ENCODE measurements at places on chromosomes 2 and 18.

- no peak for DNase-seq
These were observed 112.0 kb upstream of the NOSTRIN start for GRCh38 chr2:168690381-168690885.

- peak; percentile 12 for DNase-seq
These were observed 8.0 kb downstream of the PDCD1 start for GRCh38 chr2:241850544-241851324.

DNA sequence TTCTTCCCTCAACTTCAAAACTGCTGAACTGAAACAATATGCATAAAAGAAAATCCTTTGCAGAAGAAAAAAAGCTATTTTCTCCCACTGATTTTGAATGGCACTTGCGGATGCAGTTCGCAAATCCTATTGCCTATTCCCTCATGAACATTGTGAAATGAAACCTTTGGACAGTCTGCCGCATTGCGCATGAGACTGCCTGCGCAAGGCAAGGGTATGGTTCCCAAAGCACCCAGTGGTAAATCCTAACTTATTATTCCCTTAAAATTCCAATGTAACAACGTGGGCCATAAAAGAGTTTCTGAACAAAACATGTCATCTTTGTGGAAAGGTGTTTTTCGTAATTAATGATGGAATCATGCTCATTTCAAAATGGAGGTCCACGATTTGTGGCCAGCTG is 8.4 kb downstream of the HOXD8 start:
- no peak for DNase-seq

GRCh38 chr2:52874466-52875106 is 893.0 kb upstream of the CHAC2 start:
- DNase-seq, result no peak

DNA sequence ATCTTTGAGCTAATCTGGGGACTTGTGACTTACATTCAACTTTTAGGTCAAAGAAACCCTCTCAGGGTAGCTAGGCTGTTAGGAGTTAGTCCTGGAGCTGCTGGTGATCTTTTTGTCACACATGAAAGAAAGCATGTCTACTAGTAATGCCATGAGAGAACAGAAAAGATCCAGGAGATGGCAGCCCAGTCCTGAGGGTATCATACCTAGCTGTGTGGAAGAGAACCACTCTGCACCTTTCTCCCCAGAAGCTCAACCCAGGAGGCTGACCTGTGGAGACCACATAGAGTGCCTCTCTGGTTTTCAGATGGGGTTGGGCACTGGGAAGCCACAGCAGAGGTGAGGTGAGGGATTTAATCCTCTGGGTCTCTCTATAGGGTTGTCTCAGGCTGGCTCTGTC is 460.2 kb upstream of the UBE2E3 start:
- no peak for DNase-seq

DNA sequence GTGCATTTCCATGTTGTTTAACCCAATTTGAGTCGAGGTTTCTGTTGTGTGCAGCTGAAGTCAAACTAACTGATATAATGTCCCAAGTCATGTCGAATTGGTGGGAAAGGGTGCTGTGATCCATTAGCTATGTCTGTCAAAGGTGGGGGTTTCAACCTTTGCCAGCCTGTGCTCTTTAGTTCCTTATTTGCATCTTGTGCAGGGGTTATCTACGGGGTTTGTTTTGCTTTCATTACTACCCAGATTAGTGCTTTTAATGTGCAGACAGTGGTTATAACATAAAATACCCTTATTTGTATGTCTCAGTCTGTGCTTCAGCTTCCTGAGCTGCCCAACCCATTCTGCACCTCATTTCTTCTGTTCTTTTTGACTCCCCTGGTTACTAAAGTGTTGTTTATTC is 271.9 kb upstream of the CXCR4 start:
- no peak for DNase-seq

GRCh38 chr18:35481960-35482366 is 15.8 kb downstream of the INO80C start:
- DNase-seq, result no peak

DNA sequence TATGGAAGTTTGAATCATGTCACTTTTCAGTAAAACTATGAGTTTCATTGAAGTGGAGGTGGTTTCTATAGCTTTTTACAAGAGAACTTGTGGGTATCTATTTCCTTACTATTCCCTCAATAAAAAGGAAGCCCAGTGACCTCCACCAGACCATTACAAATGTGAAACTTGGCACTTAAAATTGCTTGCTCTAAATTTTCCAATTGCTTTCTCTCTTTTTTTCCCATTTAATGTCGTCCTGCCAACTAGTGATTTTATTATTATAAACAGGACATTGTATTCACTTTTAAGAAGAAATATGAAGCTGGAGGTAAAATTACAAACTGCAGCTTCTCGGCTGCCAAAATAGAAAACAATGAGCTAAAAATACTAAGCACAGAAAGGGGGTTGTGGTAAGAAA is 208.2 kb upstream of the ALPP start:
- DNase-seq, result no peak

- DNase-seq, result no peak
These were observed 6.4 kb downstream of the GALNT14 start for GRCh38 chr2:31131871-31132270.

GRCh38 chr2:77862120-77862519 is 339.9 kb upstream of the LRRTM4 start:
- DNase-seq, result no peak

DNA sequence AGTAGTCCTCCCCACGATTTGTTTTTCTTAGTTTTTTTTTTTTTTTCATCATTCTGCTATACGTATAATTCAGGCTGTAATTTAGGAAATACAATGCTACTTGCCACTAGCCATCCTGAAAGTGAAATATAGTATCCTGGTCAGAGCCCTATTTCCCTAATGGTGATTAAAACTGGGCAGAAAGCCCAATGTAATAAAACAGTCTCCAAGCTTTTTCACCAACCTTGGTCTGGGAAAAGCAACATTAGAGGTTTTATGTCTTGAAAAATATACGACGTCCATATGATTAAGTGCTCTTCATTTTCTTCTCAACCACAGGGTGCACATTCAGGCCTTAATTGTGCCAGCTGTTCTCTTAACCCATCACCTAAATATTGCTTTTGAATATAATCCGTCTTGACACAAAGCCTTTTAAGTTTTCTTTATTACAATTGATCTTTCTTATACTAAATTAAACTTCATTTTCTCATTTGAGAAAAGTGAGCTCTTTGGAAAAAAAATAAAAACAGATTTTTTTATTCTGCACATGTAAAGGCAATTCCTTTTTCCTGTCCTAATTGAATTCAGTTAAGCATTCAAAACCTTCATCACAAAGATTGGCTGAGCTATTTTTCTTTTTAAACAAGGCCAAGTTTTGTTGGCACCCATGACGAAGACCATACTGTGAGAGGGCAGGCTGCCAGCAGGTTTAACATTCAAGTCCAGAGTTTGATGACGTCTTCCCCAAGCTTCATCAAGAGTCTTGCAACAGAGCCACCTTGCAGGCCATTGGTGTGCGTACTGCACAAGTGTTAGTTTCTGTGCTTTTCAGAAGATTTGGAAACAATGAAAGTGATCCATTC is 52.7 kb downstream of the MAP2 start:
- no peak for DNase-seq

DNA sequence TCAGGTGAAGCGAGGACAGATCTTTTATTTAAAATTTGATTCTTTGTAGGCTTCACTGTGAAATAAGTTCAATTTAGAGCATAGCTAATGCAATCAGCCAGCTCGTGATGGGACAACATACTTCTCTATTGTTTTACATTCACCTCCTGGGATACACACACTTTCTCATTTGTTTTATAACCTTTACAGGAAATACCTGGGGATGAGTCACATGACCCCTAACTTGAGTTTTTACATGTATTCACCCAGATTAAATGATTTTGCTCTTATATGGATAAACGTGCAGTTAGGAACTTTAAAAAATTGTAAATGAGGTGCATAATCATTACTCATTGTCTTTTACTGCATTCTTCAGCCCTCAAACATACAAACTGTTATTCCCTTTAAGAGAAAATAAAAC is 152.1 kb downstream of the NEDD4L start:
- DNase-seq, result no peak

DNA sequence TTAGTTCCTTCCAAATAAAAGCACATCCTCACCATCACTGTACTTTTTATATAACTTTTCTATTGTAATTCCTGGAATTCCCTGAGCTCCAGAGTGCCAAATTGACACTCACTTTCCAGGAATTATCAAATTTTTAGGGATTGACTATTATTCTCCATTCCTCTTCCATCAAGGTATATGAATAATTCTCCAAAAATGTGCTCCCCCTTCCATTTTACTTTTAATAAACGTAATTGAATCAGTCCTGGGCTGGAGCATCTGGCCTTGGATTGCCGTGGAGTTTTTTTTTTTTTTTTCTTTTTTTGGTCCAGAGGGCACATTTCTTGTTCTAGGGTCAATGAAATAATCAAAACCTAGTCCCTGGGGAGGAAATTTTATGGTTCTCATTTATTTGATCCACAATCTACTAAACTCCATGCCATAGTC is 304.3 kb downstream of the CDCA7 start:
- DNase-seq, result no peak

DNA sequence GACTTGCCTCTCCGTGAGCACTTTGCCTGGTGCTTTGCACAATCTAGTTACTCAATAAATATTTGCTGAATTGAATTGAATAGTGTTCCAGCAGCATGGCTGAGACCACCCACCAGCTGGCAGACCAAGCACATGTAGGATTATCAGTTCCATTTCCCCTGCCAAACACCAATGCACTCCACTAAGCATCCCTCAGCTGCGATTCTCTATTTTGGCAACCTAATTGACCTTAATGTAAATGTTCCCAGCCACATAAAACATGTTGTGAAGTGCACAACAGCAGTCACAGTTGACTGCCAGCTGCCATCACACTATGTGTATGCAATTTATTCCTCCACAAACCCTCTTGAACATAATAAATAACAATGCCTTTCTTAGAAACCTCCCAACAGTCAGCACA is 1879.4 kb upstream of the PIK3C3 start:
- DNase-seq, result no peak

GRCh38 chr2:111975053-111975552 is 76.7 kb downstream of the MERTK start:
- DNase-seq, result no peak

DNA sequence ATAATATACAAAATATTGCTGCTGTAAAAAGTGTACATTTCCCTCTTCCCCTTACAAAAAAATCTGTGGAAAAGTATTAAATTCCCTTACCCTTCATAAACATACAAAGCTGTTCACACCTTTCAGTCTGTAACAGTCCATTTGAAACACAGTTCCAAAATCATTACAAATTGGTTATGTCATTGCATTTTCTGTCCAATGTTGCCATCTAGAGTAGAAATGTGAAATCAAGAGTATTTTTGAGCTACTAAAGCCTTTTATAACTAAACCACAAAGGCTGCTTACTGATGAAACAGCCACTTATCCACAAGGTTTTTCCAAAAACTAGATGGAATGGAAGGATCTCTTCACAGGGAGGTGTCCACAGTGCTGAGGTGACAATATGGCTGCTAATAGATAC is 72.5 kb downstream of the SS18 start:
- no peak for DNase-seq

- DNase-seq, result no peak
These were observed 11.0 kb upstream of the CXCR4 start for GRCh38 chr2:136128905-136129304.

DNA sequence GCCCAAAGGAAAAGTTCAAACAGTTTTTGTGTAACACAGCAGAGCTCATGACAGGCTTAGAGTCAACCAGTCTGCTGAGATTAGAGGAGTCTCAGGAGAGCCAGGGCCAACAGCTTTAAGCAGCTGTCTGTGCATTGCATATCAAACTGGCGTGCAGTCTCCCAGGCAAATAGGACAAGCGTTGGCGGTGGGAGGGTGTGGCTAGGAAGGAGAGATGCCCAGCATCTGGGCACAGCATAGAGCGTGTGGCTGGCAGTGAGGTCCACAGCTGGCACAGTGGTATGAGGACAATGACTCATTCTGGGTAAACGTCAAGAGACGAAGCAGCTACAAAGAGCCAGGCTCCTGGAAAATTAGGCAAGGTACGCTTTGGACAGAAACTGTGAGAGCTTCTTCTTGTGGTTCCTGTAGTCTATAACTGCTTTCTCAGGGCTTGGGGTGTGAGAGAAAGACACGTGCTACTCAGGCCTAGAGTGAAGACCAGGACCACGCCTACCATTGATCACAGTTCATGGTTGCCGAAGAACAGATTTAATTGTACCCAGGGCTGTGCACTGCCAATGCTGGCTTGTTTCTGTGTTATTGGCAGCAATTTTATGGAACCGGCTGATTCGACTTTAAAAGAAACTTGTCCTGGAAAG is 14.8 kb downstream of the ZAP70 start:
- no peak for DNase-seq

GRCh38 chr2:121173112-121173511 is 111.9 kb downstream of the TFCP2L1 start:
- DNase-seq, result no peak

DNA sequence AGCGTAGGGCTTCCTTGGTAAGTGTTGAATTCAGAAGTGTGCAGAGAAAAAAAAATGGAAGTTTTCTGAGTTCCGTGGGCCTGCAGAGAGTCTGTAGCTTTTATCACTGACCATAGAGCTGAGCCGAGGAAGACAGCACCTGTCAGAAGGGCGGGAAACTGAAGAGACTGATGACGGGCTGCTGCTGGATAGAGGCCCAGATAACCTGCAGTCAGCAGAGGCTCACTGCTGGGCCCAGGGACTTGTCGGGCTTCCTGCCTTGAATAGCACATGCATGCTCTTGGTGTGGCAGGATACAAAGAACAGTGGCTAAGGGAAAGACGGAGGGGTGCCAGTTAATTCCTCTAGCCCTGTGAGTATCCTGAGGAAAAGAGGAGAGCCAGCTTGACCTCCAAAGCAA is 166.4 kb downstream of the MGAT5 start:
- DNase-seq, result no peak

GRCh38 chr2:100200985-100201384 is 58.6 kb upstream of the AFF3 start:
- no peak for DNase-seq

GRCh38 chr2:167135706-167136105 is 247.4 kb downstream of the XIRP2 start:
- DNase-seq, result no peak

DNA sequence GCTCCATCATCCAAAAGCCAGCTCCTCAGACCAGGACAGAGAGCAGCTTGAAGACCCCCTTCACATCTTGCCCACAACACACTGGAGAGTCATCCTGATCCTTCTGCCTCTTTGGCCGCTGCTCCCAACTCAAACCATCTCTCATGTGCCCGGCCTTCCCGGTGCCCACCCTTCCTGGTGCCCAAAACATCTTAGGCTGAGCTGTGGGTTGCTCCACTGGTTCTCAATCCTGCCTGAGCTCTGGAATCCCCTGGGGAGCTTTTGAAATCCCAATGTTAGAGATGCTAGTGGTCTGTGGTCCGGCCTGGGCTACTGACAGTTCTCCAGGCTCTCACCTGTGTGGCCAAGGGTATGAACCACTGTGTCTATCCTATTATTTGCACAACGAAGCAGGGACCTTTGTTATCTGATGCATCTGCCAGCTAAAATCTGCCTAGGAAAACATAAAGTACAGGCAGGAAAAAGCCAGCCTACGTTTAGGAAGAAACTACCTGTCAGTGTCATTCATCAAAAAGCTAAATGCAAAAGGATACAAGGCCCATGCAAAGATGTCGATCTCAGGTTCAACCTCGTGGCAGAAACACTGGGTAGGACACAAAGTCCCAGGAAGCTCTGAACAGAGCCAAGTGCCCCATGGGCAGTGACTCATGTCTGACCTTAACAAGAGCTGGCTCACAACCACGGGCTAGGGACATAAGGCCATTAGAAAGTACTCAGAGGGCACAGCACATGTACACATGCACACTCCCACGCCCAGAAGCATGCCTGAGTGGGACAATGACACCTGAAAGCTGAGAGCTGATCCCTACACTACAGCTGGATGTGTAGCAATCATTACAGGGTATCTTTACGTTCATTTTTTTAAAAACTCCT is 30.8 kb downstream of the TBC1D8 start:
- no peak for DNase-seq

Measured in HuH-7 (cell line).